Ovary (tissue), 10 donors: ENCODE measurements at places on chromosomes 13 and 19.

DNA sequence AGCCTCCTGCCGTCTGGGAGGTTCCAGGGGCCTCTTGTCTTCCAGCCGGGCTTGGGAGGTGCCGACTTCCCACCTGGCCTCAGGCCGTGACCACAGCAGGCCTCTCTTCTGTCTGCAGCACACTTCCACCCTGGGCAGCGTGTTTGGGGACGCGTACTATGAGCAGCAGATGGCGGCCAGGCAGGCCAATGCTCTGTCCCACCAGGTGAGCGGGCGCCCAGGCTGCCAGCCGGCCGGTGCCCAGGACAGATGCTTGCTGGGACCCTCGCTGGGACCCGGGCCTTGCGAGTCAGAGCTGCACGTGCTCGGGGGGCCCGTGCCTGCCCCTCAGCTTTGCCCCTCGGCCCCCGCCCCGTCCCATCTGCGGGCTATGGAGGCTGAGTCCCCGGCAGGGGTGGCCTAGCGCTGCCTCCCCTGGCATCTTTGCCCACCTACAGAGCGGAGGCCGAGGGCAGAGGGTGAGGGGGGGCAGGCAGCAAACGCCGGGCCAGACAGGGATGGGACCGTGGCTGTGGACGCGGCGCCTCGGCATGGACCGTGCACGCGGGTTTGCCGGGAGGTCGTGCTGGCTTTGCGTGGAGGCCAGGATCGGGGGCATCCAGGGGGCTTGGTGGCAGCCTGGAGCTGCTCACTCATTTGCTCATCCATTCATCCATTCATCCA lies 16.2 kb downstream of the COMP start:
- DNase-seq, result peak; percentile 23
- H3K27ac ChIP-seq, result no peak overlapping the region
- no peaks in the 10 kb centered on the region for H3K27me3 ChIP-seq
- H3K4me3 ChIP-seq, result no peak overlapping the region
- no peaks in the 10 kb centered on the region for H3K4me1 ChIP-seq

DNA sequence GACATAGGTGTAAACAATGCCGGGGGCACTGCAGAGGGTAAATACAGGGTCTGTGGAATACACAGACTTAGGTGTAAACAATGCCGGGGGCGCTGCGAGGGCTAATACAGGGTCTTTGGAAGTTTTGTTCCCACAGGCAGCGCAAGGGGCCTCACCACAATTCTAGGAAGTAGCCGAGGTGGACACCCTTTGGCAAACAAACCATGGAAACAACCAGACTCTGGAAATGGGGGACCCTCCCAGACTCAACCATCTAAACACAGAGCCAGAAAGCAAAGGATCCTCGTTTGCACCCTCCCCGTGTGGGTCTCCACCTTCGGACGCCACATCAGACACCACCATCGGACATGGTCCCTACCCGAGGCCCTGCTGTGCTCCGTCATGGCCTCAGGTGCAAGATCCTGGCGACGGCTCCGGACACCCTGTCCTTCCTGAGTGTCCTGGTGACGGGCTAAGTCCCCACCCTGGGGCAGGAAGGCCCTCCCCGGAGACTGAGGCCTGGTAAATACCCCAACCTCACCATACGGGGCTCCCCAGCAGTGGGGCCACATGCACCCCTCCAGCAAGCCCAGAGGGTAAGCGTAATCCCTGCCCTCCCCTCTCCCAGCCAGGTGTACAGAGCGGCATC lies 16.7 kb upstream of the PLPP2 start:
- H3K4me1 ChIP-seq, result peaks cover 2% of the 10 kb centered on the region
- H3K27me3 ChIP-seq, result no peaks in the 10 kb centered on the region
- H3K27ac ChIP-seq, result no peak overlapping the region
- no peak overlapping the region for H3K4me3 ChIP-seq

- H3K27me3 ChIP-seq, result no peaks in the 10 kb centered on the region
- H3K27ac ChIP-seq, result no peak overlapping the region
- H3K4me3 ChIP-seq, result no peak overlapping the region
- H3K4me1 ChIP-seq, result no peaks in the 10 kb centered on the region
- H3K36me3 ChIP-seq, result no peaks in the 10 kb centered on the region
Observed at GRCh38 chr19:29477831-29478577, 47.8 kb upstream of the VSTM2B start.

GRCh38 chr19:51783372-51783771 lies 11.6 kb upstream of the FPR3 start:
- H3K27me3 ChIP-seq, result no peaks in the 10 kb centered on the region
- no peak overlapping the region for H3K27ac ChIP-seq
- H3K4me3 ChIP-seq, result no peak overlapping the region

GRCh38 chr13:27264181-27264580 lies 6.4 kb upstream of the RASL11A start:
- peaks cover 6% of the 10 kb centered on the region for H3K4me1 ChIP-seq
- no peak overlapping the region for H3K4me3 ChIP-seq
- no peak for DNase-seq
- H3K27ac ChIP-seq, result peak overlapping the region; percentile 46
- no peaks in the 10 kb centered on the region for H3K36me3 ChIP-seq

DNA sequence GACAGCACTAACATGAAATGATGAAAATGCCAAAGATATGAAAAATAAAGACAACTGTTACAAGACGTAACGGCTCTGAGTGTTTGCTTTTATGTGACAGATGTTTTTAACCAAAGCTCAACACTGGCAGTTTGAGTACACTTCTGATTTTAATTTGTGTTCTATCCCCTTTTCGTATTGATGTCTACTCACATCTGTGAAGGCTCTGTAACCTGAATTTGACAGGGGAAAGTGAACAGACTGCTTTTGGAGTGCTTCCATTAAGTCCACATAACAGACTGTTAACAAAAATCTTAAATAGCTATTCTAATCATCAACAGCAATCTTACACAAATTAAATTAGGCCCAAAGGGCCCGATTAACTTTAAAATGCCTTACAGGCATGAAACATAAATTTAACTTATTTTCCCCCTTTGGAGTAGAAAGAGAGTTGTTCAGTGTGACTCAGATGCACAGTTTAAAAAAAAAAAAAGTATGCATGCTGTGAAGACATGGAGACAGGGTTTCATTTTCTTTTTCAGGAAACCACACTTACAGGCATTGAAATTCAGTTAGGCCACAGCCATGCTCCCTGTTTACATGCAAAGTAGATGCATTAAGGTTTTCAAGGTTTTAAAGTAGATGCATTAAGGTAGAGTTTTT lies 16.3 kb upstream of the RNASEH2B start:
- H3K4me3 ChIP-seq, result no peak overlapping the region
- H3K36me3 ChIP-seq, result no peaks in the 10 kb centered on the region
- H3K27me3 ChIP-seq, result no peaks in the 10 kb centered on the region

DNA sequence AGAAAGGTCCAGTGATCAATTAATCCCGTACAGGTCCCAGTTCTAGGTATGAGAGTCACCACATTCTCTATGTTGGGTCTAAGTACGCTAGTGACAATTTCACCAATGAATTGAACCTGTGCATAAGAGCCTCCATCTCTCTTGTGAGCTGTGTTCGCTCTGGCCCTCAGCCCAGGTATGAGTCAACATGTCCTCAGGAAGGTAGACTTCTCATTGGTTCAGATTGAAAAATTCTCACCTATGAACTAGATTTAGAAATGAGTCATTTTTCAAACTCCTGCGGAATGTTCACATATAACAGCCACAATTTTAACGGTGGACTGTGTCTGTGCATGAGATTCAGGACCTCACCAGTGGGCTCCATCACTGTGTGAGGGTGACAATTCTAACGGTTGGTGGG lies 12.7 kb upstream of the ZNF43 start:
- peaks cover 7% of the 10 kb centered on the region for H3K4me1 ChIP-seq
- no peaks in the 10 kb centered on the region for H3K36me3 ChIP-seq
- H3K27me3 ChIP-seq, result no peaks in the 10 kb centered on the region
- H3K4me3 ChIP-seq, result no peak overlapping the region
- H3K27ac ChIP-seq, result no peak overlapping the region

GRCh38 chr13:69947582-69947981 lies 160.0 kb upstream of the ATXN8OS start:
- H3K27ac ChIP-seq, result no peak overlapping the region
- DNase-seq, result no peak
- peaks cover 3% of the 10 kb centered on the region for H3K27me3 ChIP-seq
- H3K4me1 ChIP-seq, result no peaks in the 10 kb centered on the region
- no peak overlapping the region for H3K4me3 ChIP-seq
- H3K36me3 ChIP-seq, result no peaks in the 10 kb centered on the region

DNA sequence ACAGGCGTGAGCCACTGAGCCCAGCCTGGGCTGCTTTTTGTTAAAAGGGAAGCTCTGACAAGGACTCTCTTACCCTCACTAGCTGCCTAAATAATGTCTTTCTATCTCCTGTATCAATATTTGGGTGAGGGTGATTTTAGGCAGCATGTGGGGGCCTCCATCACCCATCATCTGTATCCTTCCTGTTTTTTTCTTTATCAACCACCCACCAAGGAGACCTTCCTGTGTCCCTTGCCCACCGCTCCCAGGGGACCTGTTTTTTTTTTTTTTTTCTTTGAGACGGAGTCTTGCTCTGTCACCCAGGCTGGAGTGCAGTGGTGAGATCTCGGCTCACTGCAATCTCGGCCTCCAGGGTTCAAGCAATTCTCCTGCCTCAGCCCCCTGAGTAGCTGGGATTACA lies 5.4 kb upstream of the NDUFB7 start:
- no peak overlapping the region for H3K27ac ChIP-seq
- no peak overlapping the region for H3K4me3 ChIP-seq
- no peaks in the 10 kb centered on the region for H3K36me3 ChIP-seq
- no peaks in the 10 kb centered on the region for H3K4me1 ChIP-seq
- no peaks in the 10 kb centered on the region for H3K27me3 ChIP-seq

DNA sequence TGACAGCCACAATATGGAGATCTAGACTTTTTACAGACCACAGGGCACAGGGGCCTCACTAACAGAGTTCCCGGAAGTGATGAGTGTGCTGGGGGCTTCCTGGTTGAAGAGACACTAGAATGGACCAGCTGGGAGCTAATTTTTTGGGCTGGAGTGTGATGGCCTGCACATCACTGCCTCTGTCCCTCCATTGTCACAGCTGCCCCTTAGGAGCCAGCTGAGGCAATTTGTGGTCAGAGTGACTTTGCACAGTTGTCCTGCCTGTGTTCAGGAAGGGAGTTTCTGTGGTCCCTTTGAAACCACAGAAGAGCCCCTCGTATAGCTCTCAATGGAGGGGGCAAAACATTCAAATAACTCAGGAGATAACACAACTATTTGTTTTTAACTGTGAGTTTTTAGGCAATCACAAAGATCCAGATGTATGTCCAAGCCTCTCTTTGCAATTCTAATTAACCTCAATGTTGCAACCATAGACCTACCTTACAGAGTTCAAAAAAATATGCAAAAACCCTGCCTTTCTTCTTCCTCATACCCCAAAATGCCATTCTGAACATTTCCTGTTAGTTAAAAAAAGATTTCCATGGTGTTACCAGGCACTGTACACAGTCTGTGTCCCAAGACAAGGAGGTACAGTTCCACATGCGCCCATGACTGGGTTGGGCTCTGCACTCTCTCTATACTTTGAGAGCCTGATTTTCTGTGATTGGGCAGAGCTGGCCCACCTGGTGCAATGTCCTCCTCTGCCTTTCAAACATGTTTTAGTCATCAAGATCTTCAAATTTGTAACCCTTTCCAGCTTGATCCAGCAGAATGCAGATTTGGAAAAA lies 2.4 kb downstream of the ALOX5AP start:
- no peak overlapping the region for H3K4me3 ChIP-seq
- H3K27me3 ChIP-seq, result no peaks in the 10 kb centered on the region
- H3K36me3 ChIP-seq, result no peaks in the 10 kb centered on the region
- H3K27ac ChIP-seq, result no peak overlapping the region
- DNase-seq, result no peak

DNA sequence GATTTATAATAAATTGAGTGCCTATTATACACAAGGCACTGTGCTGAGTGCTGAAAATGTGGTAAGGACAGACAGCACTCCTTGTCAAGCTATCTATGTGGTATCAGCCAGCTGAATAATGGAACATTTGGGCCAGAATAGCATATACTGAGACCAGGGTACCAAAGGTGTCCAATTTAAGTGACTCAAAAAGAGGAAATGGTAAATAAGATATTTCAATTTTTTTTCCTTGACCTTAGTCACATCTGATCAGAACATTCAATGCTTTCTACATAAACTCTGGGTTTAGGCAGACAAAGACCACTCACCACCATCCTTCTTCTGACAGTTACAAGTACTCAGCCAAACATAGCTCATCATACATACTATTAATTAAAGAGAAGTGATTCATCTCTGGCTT lies 43.2 kb downstream of the RCBTB2 start:
- H3K27ac ChIP-seq, result no peak overlapping the region
- no peaks in the 10 kb centered on the region for H3K36me3 ChIP-seq
- H3K4me3 ChIP-seq, result no peak overlapping the region

GRCh38 chr13:36862722-36863121 lies 43.7 kb downstream of the RFXAP start:
- no peak overlapping the region for H3K27ac ChIP-seq
- H3K36me3 ChIP-seq, result no peaks in the 10 kb centered on the region
- no peaks in the 10 kb centered on the region for H3K27me3 ChIP-seq
- DNase-seq, result no peak
- no peaks in the 10 kb centered on the region for H3K4me1 ChIP-seq

DNA sequence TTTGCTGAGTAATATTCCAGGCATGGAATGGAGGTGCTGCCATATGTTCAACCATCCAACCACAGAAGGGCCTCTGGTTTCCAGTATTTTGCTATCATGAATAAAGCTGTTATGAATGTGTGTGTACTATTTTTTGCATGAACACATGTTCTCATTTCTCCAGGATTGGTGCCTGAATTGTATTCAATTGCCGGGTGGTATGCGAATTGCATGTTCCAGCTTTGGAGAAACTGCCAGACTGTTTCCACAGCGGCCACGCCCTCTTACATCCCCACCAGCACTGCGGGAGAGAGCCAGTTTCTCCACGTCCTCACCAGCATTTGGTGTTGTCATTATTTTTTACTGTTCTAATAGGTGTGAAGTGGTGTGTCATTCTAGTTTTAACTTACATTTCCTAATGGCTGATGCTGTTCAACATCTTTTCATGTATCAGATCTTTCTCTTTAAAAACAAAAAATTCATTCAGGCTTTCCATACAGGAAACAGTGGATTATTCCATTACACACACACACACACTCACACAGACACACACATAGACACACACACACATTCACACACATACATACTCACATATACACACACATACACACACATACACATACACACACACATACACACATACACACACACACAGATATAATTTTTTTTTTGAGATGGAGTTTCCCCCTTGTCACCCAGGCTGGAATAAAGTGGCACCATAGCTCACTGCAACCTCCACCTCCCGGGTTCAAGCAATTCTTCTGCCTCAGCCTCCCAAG lies 154.1 kb downstream of the PTPRS start:
- no peaks in the 10 kb centered on the region for H3K4me1 ChIP-seq
- no peak overlapping the region for H3K4me3 ChIP-seq
- H3K36me3 ChIP-seq, result no peaks in the 10 kb centered on the region
- H3K27ac ChIP-seq, result no peak overlapping the region
